ENCODE measurements at places on chromosomes 11 and 22.

DNA sequence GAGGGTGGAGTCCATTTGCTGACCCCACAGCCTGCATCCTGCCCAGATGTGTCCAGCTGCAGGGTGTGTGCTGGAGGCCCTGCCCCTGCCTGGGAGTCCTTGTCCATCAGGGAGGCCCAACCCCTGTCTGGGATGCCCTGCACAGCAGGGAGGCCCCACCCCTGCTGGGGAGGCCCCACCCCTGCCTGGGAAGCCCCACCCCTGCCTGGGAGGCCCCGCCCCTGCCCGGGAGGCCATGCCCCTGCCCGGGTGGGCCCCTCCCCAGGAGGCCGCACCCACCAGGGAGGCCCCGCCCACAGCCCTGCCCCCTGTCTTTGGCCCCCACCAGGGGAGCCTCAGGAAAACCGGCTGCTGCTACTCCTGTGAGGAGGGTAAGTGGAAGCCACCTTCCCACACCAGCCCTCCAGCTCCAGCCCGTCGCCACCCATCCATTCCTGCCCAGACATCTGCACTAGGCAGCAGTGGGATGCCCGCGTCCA is 37.2 kb downstream of the MUC5B start:
- DNase-seq = no peak

- DNase-seq = no peak
These were observed 21.9 kb upstream of the CYB5R3 start for GRCh38 chr22:42670921-42671709.

DNA sequence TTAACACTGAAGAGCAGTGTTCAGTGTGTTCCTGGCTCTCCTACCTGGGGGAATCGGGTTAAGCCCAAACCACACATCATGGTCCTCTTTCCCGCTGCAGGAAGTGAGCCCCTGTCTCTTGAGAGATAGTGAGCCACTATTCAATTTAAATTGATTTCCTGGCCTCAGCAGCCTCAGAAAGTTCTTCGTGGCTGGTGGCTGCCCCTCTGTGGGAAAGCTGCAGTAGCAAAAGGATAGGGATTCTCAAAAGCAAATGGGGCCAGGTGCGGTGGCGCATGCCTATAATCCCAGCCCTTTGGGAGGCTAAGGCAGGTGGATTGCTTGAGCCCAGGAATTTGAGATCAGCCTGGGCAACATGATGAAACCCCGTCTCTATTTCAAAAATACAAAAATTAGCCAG is 49.1 kb upstream of the CD5 start:
- no peak for DNase-seq

DNA sequence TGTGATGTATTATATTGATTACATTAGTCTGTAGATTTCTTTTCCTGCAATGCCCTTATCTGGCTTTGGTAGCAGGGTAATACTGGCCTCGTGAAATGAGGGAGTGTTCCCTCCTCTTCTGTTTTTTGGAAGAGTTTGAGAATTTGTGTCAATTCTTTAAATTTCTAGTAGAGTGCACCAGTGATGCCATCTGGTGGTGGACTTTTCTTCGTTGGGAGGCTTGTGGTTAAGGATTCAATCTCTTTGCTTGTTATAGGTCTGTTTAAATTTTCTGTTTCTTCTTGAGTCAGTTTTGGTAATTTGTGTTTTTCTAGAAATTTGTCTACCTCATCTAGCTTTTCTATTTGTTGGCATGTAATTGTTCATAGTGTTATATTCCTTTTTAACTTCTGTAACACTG is 18.9 kb downstream of the SHANK3 start:
- peak; percentile 38 for DNase-seq

DNA sequence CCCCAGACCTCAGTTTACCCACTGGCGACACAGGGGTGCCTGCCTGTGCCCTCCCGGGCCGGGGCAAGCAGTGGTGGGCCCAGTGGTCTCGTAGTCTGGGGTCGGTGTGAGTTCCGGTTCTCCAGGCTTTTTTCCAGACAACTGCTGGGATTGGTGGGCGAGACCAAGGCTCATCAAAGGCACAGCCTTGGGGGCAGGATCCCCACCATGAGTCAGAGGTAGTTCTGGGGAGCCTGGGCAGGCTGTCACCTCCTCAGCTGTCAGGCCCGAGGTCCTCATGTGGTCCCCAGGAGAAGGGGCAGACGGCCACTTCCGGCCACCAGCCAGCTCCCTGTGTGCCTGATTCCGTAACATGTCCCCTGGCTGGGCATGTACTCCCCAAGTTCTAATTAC is 827 bp upstream of the MUC2 start:
- no peak for DNase-seq

DNA sequence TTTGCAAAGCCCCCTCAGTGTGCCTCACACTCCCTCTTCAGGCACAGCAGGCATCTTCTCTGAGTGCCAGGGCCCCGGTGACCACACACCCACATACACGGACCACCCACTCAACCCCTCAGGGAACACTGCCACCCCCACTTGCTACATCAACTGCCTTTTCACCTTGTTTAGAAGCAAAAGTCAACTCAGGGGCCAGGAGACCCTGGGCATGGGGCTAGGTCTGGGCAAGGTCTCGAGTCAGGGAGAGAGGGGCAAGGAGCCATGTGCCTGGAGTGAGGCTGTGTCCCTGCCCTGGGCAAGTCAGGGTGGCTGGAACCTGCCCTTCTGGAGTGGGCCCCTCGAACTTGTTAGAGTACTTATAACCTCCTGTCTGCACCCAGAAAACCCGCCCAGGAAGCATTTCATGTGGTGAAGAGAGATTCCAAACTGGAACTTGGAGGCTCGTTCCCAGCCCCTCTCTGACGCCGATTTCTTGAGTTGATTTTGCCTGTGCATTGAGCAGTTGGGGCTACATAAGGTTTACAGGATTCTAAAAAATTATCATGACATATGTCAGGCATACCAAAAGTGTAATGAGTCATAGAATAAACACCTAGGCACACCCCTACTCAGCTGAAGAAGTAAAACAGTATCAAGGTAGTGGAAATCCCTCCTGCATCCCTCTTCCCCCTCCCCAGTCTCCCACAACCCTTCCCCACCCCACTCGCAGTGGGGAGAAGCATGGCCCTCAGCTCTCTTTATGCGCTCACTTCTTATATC is 74.3 kb downstream of the MYEOV start:
- DNase-seq = no peak
